Osteocyte (in vitro differentiated cells): ENCODE measurements at places on chromosomes 13 and 19. TPM values are rescaled to one million over a fixed set of nuclear protein-coding genes. Genes with fewer than 3 reads are reported as not detected.

Gene CNMD
- not detected in 2 replicates for total RNA-seq

DNA sequence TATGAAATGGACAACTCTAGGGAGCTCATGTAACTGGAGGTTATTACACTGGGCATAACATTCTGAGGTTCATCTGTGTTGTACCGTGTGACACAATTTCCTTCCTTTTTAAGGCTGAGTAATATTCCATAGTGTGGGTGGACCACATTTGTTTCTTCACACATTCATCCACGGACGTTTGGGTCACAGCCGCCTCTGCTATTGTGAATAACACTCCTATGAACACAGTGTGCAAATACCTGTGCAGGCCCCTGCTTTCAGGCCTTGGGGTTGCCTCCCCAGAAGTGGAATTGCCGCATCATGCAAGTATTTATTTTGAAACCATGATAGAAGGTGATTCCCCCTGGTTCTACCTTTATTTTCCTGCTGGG is 63.4 kb upstream of the MCF2L start:
- no peak for DNase-seq

DNA sequence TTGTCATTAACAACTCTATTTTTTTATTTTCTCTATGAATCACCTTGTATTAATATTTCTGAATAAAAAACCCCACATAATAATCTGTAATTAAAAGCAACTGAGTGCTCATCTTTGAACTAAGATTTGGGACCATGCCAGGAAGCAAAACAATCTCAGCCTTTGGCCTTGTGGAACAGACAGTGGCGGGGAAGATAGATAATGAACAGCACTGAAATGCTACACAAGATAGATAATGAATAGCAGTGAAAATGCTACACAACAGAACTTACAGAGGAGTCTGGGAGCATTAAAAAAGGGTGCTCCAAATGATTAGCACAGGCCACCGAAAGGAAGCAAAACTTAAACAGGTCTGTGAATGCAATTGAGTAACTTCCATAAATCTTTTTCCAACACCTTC is 134.9 kb downstream of the GPC5 start:
- DNase-seq: no peak

Gene IRS2
- 49.1 and 52.3 TPM in 2 replicates for total RNA-seq

Gene ERICH4
- total RNA-seq: not detected in 2 replicates

- DNase-seq: no peak
These were observed 231.5 kb upstream of the KLHL1 start for GRCh38 chr13:70339738-70340137.

- DNase-seq: no peak
These were observed 80.6 kb downstream of the DGKH start for GRCh38 chr13:42129033-42129432.

- DNase-seq: no peak
These were observed 21.4 kb downstream of the WDFY2 start for GRCh38 chr13:51605698-51606097.

Gene CYP2A6
- not detected in 2 replicates for total RNA-seq

Gene ZNF296
- 0.68 and 0.70 TPM in 2 replicates for total RNA-seq

GRCh38 chr19:50328224-50328872 is 829 bp downstream of the KCNC3 start:
- DNase-seq: no peak

Gene ATP4B
- total RNA-seq: not detected in 2 replicates

- no peak for DNase-seq
These were observed 168.1 kb upstream of the SOX21 start for GRCh38 chr13:94880463-94880862.

Gene BCAM
- total RNA-seq: 8.8 and 9.9 TPM in 2 replicates

- DNase-seq: peak; percentile 75
These were observed 11.5 kb upstream of the GAS6 start for GRCh38 chr13:113875429-113875815.

GRCh38 chr19:29268721-29269393 is 55.9 kb upstream of the UQCRFS1 start:
- DNase-seq: peak; percentile 79

Gene RASIP1
- total RNA-seq: 0.43 and 0.57 TPM in 2 replicates

Gene JAK3
- 1.6 and 1.8 TPM in 2 replicates for total RNA-seq

Gene SHISA2
- 128 TPM in 2 replicates for total RNA-seq

- DNase-seq: no peak
These were observed 393.5 kb downstream of the KLF12 start for GRCh38 chr13:73740666-73741065.

DNA sequence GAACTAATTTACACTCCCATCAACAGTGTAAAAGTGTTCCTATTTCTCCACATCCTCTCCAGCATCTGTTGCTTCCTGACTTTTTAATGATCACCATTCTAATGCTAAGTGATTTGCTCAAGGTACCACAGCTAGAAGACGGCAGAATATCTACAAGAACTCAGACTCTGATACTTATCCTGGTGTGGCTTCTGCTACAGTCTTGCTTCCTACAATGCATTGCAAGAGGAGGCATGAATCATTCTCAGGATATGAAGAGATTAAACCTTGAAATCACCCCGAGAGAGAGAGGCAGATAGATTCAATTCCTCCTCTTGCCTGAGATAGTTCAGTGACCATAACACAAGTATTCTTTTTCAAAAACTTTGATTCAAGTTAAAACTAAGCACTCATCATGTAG is 306.4 kb downstream of the TBC1D4 start:
- no peak for DNase-seq

Gene ZNF540
- 1.4 and 1.9 TPM in 2 replicates for total RNA-seq

Gene KASH5
- not detected in 2 replicates for total RNA-seq

GRCh38 chr13:95354680-95355487 is 53.6 kb upstream of the ABCC4 start:
- DNase-seq: no peak

Gene GJB2
- total RNA-seq: 0.27 TPM in 1 of 2 replicates, not detected in the other

Gene SLC7A10
- not detected in 2 replicates for total RNA-seq

Gene ANKRD24
- 0.73 and 0.89 TPM in 2 replicates for total RNA-seq

- no peak for DNase-seq
These were observed 2.0 kb upstream of the FFAR2 start for GRCh38 chr19:35445826-35446593.

GRCh38 chr13:52160053-52160452 is 656 bp upstream of the NEK3 start:
- no peak for DNase-seq

Gene TRPM4
- 28.5 and 28.7 TPM in 2 replicates for total RNA-seq

GRCh38 chr19:10557603-10558197 is 8.1 kb downstream of the KRI1 start:
- DNase-seq: no peak

GRCh38 chr13:31797154-31797775 is 57.9 kb downstream of the RXFP2 start:
- no peak for DNase-seq

DNA sequence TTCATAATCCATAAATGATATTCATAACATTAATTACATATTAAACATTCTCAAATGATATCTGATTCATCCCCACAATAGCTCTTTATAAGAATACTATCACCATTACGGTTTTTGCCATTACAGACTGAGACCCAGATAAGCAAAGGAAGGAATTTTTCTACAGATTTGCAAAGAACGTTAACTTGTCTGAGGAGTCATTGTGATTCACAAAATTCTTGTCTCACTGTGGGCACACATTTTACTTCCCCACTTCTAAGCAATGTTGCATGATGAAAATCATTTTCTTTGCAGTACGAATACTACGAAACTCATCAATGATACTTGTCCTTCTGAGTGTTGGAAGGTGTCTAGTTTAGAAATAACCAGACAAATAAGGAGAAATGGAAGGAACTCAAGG is 70.1 kb downstream of the NALCN start:
- no peak for DNase-seq

Gene TEX101
- not detected in 2 replicates for total RNA-seq

- DNase-seq: no peak
These were observed 14.7 kb upstream of the KCTD4 start for GRCh38 chr13:45215392-45216077.

GRCh38 chr19:55034751-55035150 is 3.3 kb downstream of the GP6 start:
- no peak for DNase-seq

- DNase-seq: no peak
These were observed 199.9 kb downstream of the B3GLCT start for GRCh38 chr13:31399690-31400089.

- no peak for DNase-seq
These were observed 76.8 kb downstream of the ANKRD10 start for GRCh38 chr13:110838116-110838515.

GRCh38 chr19:10399878-10400277 is 3.5 kb downstream of the CDC37 start:
- DNase-seq: no peak

Gene SIGLEC5
- total RNA-seq: not detected in 2 replicates

- DNase-seq: no peak
These were observed 5.2 kb downstream of the ITPKC start for GRCh38 chr19:40721936-40722661.

DNA sequence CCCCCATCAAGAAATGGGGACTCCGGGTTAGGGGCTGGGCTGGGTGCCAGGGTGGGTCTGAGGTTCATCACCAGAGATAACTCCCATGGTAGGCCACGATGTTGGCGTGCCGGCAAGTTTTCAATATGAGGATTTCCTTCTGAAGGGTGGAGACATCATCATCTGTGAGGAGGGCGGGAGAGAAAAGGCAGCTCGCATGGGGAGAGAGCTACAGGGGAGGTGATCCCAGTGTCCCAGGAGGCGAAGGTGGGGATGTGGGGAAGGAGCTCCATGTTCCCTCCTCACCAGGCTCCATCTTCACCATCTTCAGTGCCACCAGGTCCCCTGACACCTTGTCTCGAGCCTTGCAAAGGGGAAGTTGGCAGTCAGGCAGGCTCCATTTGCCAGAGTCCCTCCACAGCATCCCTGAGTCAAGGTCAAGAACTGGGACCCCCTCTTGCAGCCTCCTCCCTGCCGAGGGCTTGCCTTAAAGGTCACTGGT is 430 bp downstream of the MAP4K1 start:
- no peak for DNase-seq

DNA sequence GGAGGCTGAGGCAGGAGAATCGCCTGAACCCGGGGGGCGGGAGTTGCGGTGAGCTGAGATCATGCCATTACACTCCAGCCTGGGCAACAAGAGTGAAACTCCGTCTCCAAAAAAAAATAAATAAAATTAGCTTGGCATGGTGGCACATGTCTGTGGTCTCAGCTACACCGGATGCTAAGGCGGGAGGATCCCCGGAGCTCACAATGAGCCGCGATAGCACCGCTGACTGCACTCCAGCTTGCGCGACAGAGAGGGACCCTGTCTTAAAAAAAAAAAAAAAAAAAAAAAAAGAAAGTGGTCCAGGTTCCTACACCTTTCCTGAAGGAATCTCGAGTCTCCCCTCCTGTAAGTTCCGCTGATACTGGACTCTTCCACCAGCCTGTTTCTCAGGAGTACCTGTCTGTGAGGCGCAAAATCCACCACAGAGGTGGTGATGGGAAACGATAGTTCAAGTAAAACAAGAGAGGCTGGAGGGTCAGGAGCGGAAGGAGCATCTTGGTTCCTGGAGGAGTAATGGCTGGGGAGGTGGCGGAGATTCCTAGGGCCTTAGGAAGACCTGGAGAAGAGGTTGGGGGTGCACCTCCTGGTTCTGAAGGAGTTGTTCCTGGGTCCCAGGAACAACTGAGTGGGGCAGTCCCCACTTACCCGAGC is 471 bp downstream of the FUT1 start:
- DNase-seq: no peak

Gene C1QTNF9
- not detected in 2 replicates for total RNA-seq

DNA sequence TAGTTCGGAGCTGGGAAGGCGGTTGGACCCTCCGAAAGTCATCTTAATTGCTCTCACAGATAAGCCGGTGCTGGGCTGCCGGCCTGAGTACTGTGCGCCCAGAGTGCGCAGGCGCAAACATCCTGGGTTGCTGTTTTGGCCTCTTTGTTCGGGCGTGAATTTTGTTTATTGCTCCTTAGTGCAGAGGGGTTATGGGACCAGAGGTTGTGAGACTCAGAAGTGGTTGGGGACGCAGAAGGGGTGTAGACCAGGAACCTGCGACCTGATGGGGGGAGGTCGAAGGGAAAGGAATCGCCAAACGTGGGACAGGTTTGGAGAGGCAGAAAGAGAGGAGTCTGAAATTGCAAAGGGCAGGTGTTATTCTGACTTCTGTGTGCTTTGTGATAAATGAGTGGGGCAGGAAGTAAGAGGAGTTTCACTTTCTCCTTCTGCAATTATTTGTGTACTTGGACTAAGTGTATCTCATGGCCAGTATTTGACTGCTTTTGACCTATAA is 607 bp upstream of the ZNF566 start:
- no peak for DNase-seq

Gene FFAR2
- total RNA-seq: not detected in 2 replicates

Gene TUBA3C
- not detected in 2 replicates for total RNA-seq

DNA sequence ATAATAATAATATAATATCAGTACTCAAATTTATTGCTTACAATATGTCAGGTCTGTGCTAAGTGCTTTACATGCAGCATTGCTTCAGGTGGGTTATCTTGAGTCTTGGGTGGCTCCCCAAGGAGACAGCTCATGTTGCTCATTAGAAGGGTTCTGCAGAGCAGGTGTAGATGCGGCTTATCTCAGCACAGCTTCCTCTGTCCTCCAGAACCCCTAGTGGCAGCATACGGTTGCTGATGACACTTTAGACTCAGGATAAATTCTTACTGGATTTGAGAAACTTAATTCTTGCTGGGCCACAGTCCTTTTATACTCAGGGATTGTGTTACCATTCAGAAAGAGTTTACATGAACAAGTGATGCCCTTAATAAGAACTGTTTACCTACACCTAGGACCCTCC is 8.9 kb downstream of the COG3 start:
- DNase-seq: no peak

- no peak for DNase-seq
These were observed 337 bp upstream of the FXYD7 start for GRCh38 chr19:35142606-35143230.
